ENCODE measurements at places on chromosomes 6 and 20. TPM values are rescaled to one million over a fixed set of nuclear protein-coding genes. Genes with fewer than 3 reads are reported as not detected.

Gene REM1
- total RNA-seq = not detected

Gene HTR1B
- total RNA-seq = not detected

Gene EPHA7
- total RNA-seq = not detected

Gene ZBTB12
- 4.0 TPM for total RNA-seq

Gene REV3L
- total RNA-seq = 23.0 TPM

Gene PDE7B
- 1.4 TPM for total RNA-seq

Gene TMEM217
- total RNA-seq = 4.6 TPM

Gene TJAP1
- 78.9 TPM for total RNA-seq

Gene TREM1
- 9.9 TPM for total RNA-seq

Gene PABPC1L
- 182 TPM for total RNA-seq

Gene RBM24
- not detected for total RNA-seq

Gene HUS1B
- total RNA-seq = 0.72 TPM

Gene SNAP91
- not detected for total RNA-seq

Gene AIF1
- not detected for total RNA-seq

Gene ARMC2
- 3.2 TPM for total RNA-seq

Gene HNF4A
- total RNA-seq = 0.22 TPM

Gene HAO1
- total RNA-seq = not detected

Gene DEFB116
- total RNA-seq = not detected

Gene ISM1
- 1.3 TPM for total RNA-seq

Gene FAM83B
- 25.4 TPM for total RNA-seq

Gene L3MBTL1
- 10.5 TPM for total RNA-seq

Gene TAAR8
- total RNA-seq = not detected

Gene SLPI
- total RNA-seq = 273 TPM

Gene ADGRF1
- 3.5 TPM for total RNA-seq

Gene FABP7
- not detected for total RNA-seq

Gene EBF4
- not detected for total RNA-seq

Gene HLA-DQA1
- total RNA-seq = not detected

Gene CD2AP
- total RNA-seq = 40.3 TPM

Gene TTK
- 11.9 TPM for total RNA-seq

Gene RNF182
- not detected for total RNA-seq

Gene PCK1
- total RNA-seq = not detected

Gene BCAS4
- 7.9 TPM for total RNA-seq

Gene DTNBP1
- total RNA-seq = 13.5 TPM

Gene GTSF1L
- total RNA-seq = not detected

Gene APOBEC2
- total RNA-seq = not detected

Gene PNPLA1
- not detected for total RNA-seq

Gene ZNF391
- total RNA-seq = 8.3 TPM

Gene OVOL2
- 2.0 TPM for total RNA-seq

Gene LIN28B
- total RNA-seq = not detected

Gene C2
- total RNA-seq = not detected

Gene PRL
- total RNA-seq = not detected

Gene DNMT3B
- 2.0 TPM for total RNA-seq

Gene WFDC2
- not detected for total RNA-seq

Gene HTR1E
- total RNA-seq = not detected

Gene TULP1
- total RNA-seq = not detected

Gene CST2
- total RNA-seq = not detected

Gene TMEM200A
- total RNA-seq = not detected

Gene TNFRSF21
- total RNA-seq = 19.3 TPM

Gene ZBTB2
- total RNA-seq = 10.7 TPM
